Activated T-cell treated with anti-CD3 and anti-CD28 coated beads, Interleukin-2, amount 50 U/mL, for 72 hours (primary cell): ENCODE measurements at places on chromosomes 7 and 10. TPM values are rescaled to one million over a fixed set of nuclear protein-coding genes. Genes with fewer than 3 reads are reported as not detected.

The CRHR2 gene
- not detected for total RNA-seq

The TLL2 gene
- total RNA-seq, result not detected

The FAM237B gene
- not detected for total RNA-seq

The PSD gene
- total RNA-seq, result 11.7 TPM

The NEUROG3 gene
- not detected for total RNA-seq

The SHTN1 gene
- 0.31 TPM for total RNA-seq

GRCh38 chr7:158649279-158649678 lies 55.3 kb downstream of the NCAPG2 start:
- peaks cover 43% of the 10 kb centered on the region for H3K36me3 ChIP-seq
- H3K4me3 ChIP-seq, result no peak overlapping the region
- peaks cover 5% of the 10 kb centered on the region for H3K4me1 ChIP-seq
- DNase-seq, result no peak

DNA sequence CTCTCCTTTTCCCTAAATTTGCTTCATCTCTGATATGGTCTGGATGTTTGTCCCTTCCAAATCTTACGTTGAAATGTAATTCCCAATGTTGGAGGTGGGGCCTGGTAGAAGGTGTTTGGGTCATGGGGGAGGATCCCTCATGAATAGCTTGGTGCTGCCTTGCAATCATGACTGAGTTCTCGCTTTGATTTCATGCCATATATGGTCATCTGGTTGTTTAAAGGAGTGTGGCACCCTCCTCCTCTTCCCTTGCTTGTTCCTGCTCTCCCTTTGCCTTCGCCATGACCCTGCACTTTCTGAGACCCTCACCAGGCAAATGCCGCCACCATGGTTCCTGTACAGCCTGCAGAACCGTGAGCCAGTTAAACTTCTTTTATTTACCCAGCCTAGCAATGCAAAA lies 14.5 kb downstream of the NOBOX start:
- no peak for DNase-seq
- no peak overlapping the region for H3K27ac ChIP-seq
